Activated gamma-delta T cell (primary cell): ENCODE measurements at places on chromosomes 13 and 19.
A peak's percentile ranks its signal among the peaks of the same experiment; 100 is the strongest.

- DNase-seq, result no peak
Measured at GRCh38 chr13:79995334-79995733, 345.6 kb downstream of the SPRY2 start.

DNA sequence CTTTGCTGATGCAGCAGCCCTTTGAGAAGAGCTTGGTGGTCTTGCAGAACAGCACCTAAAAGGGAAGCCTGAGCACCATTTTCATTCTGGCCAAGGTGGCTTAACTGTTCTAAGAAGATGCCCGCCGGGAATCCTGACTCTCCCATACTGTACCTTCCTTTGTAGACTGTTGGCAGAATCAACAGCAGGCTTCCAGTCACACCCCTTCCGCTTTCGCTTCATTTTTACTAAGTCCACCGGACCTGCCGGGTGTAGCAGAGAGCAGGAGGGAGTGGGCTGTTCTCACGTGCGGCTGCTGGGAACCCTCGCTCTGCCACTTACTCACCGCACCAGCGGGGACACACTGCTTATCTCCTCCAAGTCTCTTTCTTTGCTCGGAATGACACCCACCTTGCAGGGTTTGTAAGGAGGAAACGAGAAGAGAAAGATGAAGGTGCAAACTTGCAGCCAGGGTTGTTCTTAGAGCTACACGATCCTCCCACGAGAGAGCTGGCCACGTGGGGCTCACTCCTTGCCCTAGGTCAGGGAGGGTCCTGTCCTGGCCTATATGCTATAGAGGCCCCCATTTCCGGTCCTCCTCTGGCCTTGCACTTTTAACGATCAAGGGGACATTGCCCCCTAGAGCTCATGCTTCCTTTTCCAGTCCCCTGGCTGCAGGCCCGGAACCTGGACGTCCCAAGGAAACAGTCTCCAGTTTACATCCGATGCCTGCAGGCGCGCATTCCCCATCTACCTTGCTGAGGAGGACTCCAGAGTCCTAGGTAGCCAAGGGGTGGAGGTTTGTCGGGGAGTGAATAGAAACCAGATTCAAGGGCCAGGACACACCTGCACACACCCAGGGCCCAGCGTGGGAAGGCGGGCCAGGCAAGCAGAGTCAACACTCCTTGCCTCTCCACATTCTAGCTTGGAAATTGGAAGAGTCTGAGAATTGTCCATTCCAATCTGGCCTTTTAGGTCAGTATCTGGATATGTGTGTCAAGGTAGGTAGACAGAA lies 453.6 kb downstream of the IRS2 start:
- DNase-seq, result no peak

- DNase-seq, result no peak
Measured at GRCh38 chr19:45408121-45408520, 1.7 kb downstream of the POLR1G start.

GRCh38 chr13:62046512-62046911 lies 630.9 kb upstream of the PCDH20 start:
- DNase-seq, result peak; percentile 3

GRCh38 chr13:28684257-28684656 lies 25.3 kb downstream of the POMP start:
- no peak for DNase-seq

DNA sequence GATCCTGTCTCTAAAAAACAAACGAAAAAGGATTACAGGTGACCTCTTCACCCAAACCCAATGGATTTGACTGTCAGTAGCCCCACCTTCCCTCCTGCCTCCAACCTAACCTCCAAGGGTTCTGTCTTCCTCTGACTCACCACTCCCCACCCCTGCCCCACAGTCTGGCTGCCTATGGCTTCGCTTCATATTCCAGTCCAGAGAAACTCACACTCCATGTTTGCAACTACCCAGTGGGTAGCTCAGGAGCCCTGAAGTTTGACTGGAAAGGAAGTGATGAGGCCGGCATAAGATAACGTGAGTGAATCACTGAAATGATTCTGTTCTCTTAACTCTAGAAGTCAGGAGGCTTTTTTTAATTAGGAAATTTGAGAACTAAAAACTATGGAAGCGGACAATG lies 303.9 kb downstream of the FOXO1 start:
- DNase-seq, result no peak

GRCh38 chr19:51576850-51577249 lies 5.8 kb downstream of the ZNF175 start:
- no peak for DNase-seq

GRCh38 chr19:58498316-58499020 lies 13.3 kb downstream of the SLC27A5 start:
- no peak for DNase-seq

DNA sequence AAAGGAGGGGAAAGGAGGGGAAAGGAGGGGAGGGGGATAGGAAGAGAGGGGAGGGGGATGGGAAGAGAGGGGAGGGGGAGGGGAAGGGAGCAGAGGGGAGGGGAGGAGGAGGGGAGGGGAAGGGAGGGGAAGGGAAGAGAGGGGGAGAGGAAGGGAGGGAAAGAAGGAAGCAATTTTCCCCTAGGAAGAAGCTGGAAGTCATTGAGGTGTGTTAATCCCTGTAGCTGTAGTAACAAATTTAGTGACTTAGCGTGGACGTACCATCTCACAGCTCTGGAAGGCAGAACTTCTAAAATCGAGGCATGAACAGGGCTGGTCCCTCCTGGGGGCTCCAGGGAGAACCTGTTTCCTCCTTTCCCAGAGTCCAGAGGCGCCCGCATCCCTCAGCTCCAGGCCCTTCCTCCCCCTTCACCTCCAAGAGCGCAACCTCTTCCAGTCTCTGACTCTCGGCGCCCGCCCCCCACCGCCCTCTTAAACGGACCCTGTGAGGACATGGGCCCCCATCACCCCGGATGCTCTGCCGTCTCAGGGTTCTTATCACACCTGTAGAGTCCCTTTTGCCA lies 5.6 kb upstream of the CDC34 start:
- no peak for DNase-seq

DNA sequence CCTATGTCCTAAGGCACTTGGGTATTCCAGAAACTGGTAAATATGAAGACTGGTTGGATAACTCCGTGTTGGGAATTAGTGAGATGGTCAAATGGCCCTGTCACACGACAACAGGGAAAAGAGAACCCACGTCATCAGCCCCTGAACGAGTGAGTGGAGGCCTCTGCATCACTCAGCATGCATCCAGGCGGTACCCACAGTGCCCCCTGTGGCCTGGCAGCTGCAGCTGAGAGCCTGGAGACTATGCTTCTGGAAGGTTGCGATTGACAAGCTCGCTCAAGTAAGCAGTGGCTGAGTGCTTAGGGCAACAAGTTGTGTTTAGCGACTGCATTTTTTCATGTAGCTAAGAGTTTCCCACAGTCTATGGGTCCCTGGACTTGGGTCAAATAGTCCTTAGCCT lies 55.9 kb downstream of the COL4A2 start:
- DNase-seq, result no peak

GRCh38 chr13:109569958-109570711 lies 216.2 kb downstream of the IRS2 start:
- no peak for DNase-seq

GRCh38 chr13:113342820-113343691 lies 20.9 kb downstream of the GRTP1 start:
- no peak for DNase-seq

DNA sequence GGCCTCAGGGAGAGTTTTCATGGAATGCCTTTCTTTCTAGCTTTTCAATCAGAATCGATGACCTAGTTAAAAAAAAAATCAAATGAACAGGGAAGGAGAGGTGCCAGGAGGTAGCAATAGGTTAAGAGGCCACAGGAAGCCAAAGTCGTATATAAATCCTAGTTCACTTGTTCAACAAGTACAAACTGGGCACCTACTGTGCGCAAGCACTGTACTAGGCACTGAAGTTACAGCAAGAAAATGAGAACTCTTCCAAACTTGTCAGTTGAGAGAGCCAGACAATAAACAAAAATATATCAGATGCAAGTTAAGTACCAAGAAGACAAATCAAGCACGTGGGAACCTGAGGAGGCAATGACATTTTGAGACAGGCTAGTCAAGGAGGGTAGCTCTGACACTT lies 6.1 kb downstream of the SUGP2 start:
- no peak for DNase-seq

DNA sequence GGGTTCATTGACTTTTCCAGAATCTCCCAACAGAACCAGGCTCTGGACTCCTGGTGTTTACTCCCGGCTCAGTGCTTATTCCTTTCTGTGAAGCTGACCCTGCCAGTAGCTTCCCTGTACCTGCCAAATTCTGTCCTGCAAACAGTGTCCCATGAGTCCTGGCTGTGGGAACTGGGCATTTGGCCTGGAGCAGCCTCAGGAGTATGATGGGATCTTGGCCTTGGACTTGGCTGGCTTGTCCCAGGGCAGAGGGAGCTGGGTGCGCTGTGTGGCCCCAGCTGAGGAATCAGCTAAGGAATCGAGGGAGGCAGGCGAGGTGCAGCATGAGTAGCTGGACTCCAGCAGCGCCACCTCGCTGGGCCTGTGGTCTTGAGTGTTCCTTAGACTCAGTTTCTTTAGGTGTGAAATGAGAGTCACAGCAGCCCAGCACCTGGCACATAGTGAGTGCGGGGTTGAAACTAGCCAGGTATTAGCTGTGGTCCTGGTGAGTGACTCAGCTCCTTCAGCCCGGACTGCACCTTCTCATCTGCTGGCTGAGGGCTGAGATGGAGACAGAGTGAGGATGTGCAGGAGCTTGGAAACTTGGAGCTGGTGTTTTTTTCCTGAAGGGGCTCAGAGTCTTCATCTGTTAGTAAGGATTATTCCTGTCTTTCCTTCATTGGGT lies 10.4 kb downstream of the CLASRP start:
- DNase-seq, result no peak

- DNase-seq, result peak; percentile 63
Measured at GRCh38 chr19:38852231-38853044, 2.7 kb upstream of the HNRNPL start.

GRCh38 chr19:4657835-4658234 lies 12.3 kb downstream of the MYDGF start:
- DNase-seq, result no peak

- no peak for DNase-seq
Measured at GRCh38 chr13:73656863-73657262, 477.3 kb downstream of the KLF12 start.

DNA sequence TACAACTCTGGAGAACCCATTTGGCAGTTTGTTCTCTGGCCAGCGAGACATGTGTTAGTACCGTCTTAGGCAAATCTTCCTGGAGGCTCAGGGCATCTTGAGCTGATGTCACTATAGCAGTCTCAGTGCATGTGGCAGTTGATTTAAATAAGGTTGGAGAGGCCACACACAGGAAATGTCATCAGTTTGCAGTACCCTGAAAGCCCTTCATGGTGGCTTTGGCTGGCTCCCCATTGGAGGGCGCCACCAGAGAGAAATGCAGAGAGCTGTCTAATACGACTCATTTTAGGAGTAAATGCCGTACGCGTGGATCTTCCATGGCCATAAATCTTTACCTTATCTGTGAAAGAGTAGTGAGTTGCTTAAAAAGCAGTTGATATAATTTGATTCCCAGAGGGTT lies 163.1 kb downstream of the STK24 start:
- no peak for DNase-seq

DNA sequence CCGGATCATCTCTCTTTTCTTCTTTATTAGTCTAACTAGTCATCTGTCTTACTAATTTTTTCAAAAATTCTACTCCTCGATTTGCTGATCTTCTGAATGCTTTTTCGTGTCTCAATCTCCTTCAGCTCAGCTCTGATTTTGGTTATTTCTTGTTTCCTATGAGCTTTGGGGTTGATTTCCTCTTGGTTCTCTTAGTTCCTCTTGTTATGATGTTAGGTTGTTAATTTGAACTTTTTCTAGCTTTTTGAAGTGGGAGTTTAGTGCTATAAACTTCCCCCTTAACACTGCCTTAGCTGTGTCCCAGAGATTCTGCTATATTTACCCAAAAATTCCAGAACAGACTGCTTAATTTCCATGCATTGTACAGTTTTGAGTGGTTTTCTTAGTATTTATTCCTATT lies 3.4 kb downstream of the FCAR start:
- DNase-seq, result no peak

DNA sequence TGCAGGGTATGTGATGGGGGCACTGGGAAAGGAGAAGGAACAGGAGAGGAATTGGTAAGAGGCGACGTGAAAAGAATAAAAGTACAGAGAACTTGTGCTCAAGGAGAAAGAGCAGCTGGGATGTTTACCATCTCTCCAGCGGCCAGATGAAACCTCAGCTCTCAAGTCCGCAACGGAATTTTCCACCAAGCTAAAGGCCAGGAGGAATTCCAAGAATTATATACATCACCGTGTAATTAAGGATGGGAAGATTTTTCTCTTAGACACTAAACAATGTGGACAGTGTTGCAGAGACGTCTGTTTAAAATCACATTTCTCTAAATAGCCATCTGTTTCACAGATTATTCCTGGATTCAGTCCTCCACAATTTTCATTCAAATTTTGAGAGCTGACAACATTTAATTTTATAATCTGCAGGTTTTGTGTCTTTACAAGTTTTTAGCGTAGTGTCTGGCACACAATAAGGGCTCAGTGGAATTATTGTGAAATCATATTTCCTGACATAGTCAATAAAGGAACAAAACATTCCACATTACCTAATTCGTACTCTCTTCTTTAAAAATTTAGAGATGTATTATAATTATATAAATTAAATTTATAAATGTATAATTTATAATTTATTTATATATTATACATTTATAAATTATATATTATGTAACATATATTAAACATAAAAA lies 23.0 kb upstream of the USP29 start:
- DNase-seq, result no peak

- no peak for DNase-seq
Measured at GRCh38 chr13:20571676-20572075, 4.7 kb downstream of the IFT88 start.

DNA sequence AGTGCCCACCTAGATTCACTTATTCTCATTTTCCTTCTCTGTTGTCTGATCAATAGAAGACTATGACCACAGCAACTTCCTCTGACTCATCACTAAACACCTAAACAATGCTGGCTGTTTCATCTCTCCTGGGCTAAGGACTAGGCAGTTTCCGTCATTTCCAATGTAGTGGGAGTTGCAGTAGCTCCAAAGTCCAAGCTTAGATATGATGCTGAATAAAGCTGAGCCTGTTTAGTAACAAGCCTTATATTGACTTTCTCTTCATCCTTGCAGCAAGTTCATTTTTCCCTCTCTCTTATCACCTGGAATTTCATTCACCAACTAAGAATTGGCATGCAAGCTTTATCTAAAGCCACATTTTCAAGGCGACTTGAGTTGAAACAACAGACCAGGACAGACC lies 53.5 kb upstream of the PCDH9 start:
- no peak for DNase-seq
